Mesenteric fat pad (tissue), 1 donor: ENCODE measurements at places on chromosomes 5 and 9. TPM values are rescaled to one million over a fixed set of nuclear protein-coding genes. Genes with fewer than 3 reads are reported as not detected.

DNA sequence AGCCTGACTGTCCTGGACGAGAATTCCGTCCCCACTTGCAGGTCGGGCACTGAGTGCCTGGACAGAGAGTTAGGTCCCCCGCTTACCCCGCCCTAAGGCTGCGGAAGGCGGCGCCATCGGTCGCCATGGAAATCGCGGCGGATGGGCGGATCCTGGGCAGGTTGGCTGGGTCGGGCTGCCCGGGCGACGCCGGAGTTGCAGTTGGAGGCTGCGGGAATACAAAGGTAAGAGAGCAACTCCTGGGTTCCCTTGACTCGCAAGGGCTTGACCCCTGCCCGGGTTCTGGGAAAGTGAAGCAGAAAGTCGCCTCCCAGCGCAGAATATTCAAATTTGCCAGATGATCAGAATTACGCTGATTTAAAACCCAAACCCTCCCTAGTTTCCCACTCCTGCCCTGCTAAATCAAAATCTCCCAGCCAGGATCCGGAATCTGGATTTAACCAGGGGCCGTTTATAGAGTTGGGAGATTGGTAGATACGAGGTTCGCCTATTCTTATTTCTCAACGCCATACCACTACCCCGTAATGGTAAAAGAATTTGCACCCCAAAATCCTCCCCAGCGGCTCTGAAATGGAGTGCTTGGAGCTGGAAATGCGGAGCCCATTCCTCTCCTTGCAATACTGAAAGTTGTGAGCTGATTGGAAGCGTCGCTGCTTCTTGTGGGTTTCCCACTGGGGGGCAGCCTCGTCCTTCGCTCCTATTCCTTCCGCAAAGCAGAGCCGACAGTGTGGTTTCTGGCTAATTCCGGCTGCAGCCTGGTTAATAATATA lies 156.4 kb upstream of the RASEF start:
- DNase-seq: peak; percentile 92

GRCh38 chr9:99296291-99296951 lies 74.3 kb downstream of the SEC61B start:
- DNase-seq: no peak

The ORM2 gene
- total RNA-seq: not detected

- no peak for DNase-seq
Observed at GRCh38 chr5:118711727-118712126, 276.6 kb downstream of the DTWD2 start.

DNA sequence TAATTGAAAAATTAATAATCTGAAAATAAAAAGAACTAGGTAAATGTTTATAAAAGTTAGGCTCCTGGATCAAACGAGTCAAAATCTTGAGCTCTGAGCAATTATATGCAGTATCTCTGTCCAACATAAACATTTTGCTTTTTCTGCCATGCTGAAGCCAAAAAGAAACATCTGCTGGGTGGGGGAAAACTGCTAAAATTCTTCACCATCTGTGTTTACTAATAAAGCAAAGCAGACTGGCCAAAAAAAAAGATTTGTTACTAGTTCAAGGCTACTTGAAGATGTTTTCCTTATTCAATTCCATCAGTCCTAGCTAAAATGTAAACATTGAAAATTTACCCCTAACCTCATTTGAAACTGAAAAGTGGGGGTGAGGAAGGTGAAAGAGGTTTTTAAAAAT lies 29.7 kb downstream of the GTF3C4 start:
- no peak for DNase-seq
